SJCRH30 (cell line): ENCODE measurements at places on chromosomes 2 and 18. TPM values are rescaled to one million over a fixed set of nuclear protein-coding genes. Genes with fewer than 3 reads are reported as not detected.

GKN1 gene
- total RNA-seq = not detected in 2 replicates

RUFY4 gene
- total RNA-seq = not detected in 2 replicates

HOXD3 gene
- not detected in 2 replicates for total RNA-seq

GALNT3 gene
- not detected in 2 replicates for total RNA-seq

NOSTRIN gene
- 0.28 and 0.40 TPM in 2 replicates for total RNA-seq

ANKRD30BL gene
- total RNA-seq = not detected in 2 replicates

CRYGD gene
- not detected in 2 replicates for total RNA-seq

CDH20 gene
- not detected in 2 replicates for total RNA-seq

DNA sequence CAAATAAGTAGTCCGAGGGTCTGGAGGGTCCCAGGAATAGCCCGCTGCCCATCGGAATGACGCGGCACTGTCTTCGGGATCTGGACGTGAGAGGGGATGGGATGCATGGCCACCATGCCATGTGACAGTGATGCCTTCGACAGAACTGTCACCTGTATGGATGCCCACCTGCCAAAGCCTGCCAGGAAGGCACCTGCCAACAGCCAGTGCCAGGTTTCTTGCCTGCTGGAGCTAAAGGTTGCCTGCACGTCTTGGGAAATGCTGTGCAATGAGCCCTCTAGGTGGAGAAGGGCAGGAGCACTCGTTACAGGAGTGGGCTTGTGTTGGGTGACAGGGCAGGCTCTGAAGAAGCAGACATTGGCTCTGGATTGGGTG, 20.5 kb downstream of the GPR35 start:
- DNase-seq = no peak

GRCh38 chr2:218229851-218230250, 12.9 kb downstream of the ARPC2 start:
- no peak for DNase-seq

DNA sequence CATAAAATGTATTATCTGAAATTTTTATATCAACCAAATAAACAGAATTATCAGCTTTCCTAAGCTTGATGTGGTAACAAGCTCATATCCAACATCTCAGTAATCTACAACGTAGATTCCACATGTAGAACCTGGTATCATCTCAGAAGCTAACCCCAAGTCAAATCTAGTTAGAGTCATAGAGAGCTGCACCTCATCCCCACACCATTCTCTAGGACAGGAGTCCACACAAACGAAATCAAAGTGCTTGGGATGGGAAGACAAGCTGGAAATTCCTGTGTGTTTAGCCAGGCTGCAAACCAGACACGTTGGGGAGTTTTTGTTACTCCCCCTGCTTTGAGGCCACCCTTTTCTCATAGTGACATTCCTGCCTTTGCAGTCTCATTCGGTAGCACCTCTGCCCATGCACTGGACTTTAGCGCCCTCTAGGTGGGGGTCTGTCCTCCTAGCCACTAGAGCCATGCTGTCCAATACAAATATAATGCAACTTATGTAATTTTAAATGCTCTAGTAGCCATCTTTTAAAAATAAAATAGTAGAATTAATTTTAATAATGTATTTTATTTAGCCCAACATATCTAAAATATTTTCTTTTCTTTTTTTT, 28.1 kb upstream of the SATB2 start:
- peak; percentile 86 for DNase-seq

DNA sequence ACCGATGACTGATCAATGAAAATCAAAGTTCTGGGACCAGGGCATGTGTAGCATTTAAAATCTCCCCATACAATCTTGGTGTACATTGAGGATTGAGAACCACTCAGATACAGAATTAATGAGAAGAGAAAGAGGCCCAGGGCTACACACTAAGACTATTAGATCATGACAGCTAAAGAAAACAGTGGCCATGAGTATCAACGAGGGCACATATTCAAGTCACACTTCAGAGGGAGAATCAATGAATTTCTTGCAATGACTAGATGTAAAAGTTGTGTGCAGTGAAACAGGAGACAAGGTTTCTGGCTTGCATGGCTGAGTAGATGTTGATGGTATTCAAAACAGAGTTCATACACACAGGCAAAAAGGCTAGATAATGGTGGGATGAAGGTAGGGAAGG, 29.1 kb downstream of the METTL8 start:
- no peak for DNase-seq

- peak; percentile 66 for DNase-seq
These were observed 1023.0 kb upstream of the ACVR2A start for GRCh38 chr2:146821836-146822316.

GRCh38 chr18:38047820-38048219, 482.2 kb upstream of the CELF4 start:
- DNase-seq = no peak

GRCh38 chr2:28469304-28469703, 26.6 kb upstream of the PLB1 start:
- no peak for DNase-seq

DNA sequence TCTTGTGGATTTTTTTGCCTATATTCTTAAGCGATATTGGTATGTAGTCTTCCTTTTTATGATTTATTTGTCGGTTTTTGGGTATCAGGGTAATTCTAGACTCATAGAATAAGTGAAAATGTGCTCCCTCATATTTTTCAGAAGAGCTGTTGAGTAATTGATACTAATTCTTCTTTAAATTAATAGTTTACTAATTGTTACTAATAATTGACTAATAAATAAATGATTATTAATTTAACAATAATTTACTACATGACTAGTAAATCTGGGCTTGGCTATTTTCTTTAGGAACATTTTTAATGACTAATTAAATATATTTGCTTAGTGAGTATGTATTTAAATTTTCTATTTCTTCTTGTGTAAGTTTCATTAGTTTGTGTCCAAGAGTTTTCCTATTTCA, 325.0 kb downstream of the ADCYAP1 start:
- no peak for DNase-seq

- no peak for DNase-seq
These were observed 60.5 kb downstream of the ADNP2 start for GRCh38 chr18:80169607-80170006.

- no peak for DNase-seq
These were observed 24.7 kb downstream of the SNORC start for GRCh38 chr2:232894746-232895145.

DNA sequence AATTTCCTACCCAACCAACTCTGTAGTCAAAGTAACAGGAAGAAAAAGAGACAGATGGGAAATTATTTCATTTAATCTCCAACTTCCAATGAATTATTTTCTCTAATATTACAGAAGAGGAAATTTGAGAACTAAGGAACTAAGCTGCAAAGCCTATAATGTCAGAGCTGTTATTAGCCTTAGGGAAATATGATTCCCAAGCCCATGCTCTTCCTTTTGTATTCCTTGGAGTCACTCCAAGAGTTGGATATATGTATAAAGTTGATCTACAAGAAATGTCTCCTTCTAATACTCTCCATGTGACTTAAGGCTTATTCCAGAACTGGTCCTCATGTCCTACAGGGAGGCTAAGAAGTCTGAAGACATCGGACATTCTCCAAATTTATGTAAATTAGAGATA, 31.6 kb upstream of the VWC2L start:
- DNase-seq = peak; percentile 1

GRCh38 chr2:192416060-192416459, 221.3 kb upstream of the TMEFF2 start:
- no peak for DNase-seq

- no peak for DNase-seq
These were observed 857 bp upstream of the INHBB start for GRCh38 chr2:120344976-120345581.

DNA sequence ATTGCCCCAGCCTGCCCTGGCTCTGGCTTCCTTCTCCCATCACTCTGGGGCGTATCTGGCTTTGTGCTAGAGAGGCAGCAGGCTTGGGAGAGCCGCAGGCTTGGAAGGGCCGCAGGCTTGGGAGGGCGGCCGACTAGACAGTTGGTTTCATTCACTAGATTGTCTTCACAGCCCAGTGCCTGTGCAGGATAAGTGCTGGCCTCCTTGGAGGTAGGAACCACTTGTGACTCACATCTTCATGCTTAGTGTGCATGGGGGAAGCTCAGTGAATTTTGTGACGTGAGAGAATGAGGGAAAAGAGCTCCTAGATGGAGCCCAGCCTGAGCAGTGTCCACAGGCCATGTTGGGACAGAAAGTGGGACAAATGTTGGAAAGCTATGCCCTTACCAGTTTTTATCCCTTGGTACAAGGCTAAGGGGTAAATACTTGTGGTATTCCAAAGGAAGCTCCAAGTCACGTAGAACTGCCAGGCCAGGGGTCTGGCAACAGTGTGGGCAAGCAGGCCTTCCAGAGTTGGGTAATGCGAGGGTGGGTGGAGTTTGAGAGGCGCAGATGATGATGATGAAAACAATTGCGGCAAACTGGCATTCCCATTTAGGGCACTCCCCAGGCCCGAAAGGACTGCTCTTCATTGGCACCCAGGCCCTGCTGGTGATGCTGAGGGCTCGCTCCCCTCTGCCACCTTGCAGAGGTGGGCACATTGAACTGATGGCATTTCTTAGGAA, 100.1 kb downstream of the DDX1 start:
- no peak for DNase-seq

DNA sequence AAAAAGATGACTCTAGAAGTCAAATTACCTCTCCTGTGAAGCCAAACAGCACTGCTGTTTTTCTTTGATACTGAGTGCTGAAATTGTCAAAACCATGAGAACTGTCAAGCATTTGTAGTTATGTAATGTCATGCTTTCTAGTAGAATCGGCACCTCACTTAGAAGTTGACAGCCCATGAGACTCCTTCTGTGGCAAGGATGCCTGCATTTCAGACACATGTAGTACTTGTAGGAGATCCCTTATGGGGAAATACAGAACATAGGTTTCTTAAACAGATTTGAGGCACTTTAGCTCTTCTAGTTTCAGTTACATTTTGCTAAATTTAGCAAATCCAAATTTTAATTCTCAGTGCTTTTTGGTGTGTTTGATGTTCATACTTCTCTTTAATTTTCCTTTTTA, 15.7 kb downstream of the ZNF407 start:
- no peak for DNase-seq

DNA sequence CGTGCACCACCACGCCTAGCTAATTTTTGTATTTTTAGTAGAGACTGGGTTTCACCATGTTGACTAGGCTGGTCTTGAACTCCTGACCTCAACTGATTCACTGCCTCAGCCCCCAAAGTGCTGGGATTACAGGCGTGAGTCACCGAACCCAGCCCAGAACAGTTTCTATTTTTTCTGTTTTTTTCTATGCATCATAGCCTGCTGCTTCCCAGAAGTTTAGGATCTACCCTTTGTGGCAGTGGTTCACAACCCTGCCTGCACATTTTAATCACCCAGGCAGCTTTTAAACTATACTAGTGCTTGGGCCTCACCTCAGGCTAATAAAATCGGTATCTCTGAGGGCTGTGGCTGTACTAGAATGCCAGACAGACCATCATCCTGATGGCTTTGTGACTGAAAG, 39.7 kb upstream of the SOCS6 start:
- no peak for DNase-seq

GRCh38 chr2:235187806-235188205, 236.0 kb downstream of the SH3BP4 start:
- DNase-seq = no peak

GRCh38 chr2:20823917-20824316, 1.0 kb upstream of the LDAH start:
- no peak for DNase-seq

DNA sequence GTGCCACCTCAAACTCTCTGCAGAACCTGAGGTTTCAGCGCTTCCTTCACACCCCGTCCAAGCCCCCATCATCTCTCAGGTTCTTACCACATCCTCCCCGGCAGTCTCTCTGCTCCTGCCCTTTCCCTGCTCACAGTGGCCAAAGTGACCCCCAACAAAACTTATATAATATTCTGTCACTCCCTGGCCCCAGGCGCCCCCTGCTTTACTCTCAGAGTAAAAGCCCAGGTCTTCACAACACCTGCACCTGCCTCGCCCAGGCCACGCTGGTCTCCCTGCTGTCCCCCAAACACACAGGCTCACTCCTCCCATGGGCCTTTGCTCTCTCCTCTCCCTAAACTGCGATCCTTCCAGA, 6.4 kb downstream of the ITGB1BP1 start:
- no peak for DNase-seq

DNA sequence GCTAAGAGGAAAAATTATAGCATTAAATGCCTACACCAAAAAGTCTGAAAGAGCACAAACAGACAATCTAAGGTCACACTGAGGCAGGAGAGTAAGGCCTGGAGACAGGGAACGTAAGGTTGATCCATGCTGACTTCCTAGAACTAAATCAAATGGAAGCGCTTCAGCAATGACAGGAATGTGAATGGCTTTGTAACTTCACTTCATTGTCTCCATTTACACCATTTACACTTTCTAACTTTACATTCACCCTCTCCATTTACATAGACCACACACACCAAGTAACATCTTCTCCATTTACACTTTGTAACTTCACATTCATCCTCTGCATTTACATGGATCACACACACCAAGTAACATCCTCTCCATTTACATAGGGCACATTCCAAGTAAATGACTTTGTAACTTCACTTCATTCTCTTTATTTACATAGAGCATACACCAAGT, 103.1 kb upstream of the SPATS2L start:
- no peak for DNase-seq

DNA sequence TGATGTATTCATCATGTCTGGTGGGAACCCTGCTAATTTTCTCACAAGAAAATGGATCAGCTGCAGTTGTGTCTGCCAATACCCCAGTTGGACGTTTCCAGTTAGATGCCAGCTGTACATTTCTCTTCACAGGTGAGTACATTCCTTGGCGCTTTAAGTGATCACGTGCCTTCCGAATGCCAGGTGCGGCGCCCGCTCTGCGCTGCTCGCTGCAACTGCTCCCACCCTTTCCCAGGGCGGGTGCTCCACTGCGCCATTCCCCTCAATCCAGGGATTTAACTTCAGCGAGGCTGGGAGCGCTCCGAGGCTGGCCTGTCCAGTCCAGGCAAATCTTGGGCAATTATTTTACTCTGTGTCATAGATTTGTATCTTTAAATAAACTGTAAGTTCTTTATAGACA, 225.0 kb upstream of the RAB6C start:
- no peak for DNase-seq

DNA sequence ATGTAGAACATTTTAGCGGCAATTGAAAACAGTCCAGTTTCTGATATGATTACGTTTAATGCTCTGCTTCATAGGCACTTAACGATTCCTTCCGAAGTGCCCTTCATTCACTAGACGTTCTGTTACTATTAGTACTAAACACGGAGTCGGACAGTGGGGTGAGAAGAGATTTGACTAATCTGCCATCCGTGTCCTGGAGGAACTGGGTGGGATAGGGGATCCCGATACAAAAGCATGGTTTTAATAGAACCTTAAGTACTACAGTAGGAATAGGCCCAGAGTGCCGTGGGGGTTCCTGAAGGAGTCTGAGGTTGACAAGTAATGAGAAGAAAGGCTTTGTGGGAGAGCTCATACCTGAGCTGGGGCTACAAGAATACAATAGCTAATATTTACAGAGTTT, 631 bp downstream of the MORN2 start:
- no peak for DNase-seq

DNA sequence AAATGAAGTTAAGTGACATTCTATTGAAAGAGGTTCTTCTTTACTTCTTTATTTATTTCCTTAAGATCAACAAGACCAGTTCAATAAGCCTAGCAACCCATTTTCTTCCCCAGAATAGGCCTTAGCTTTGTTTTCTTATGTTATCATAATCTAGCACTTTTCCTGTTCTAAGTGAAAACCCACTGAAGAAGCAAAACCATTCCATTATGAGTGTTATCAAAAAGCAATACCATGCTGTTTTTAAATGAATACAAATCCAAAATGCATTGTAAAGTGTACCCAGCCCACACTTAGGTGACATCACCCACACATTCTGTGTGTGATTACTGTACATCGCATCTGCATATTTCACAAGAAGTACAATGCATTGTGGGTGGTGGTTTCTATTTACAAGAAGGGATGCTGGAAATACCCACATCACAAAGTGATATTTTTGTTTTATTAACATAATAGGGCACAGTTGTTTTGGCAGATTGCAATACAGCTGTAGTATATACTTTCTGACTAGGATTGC, 679.5 kb downstream of the KCNJ3 start:
- no peak for DNase-seq
